Activated CD8-positive, alpha-beta T cell treated with anti-CD3 and anti-CD28 coated beads for 36 hours (primary cell): ENCODE measurements at places on chromosomes 3 and 15.
A peak's percentile ranks its signal among the peaks of the same experiment; 100 is the strongest.

- DNase-seq: no peak
These were observed 150.6 kb upstream of the RGMA start for GRCh38 chr15:93239591-93239990.

DNA sequence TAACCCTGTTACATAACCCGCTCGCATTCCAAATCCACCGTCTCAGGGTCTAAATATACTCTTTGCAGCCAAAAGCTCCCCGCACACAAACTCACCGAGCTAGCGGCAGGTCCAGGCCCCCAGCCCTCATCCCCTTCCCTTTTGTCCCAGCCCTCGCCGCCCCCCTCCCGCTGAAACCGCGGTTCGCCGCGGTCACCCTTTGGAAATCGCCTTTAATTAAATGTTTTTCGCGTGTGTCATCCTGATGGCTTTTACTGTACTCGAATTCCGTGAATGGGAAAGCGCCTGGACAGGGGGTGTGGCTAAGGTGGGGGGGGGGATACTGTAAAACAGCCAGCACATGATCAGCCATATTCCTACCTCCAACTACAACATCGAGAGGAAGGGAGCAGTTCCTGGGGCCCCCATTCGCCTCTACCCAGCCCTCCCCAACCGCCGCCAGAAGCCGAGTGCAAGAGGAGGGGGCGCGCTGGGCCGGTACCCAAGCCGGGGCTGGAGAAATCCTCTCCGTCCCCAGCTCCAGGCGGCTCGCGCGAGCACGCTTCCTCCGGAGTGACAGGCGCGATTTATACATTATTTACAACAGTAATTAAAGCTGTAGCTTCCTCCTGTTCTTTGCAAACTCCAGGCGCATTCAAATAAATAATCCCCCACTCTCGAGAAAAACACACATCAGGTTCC is 1.7 kb downstream of the RORA start:
- DNase-seq: no peak

- no peak for DNase-seq
These were observed 182.9 kb downstream of the KCNMB2 start for GRCh38 chr3:178718995-178719635.

GRCh38 chr3:105093371-105094252 is 273.1 kb upstream of the ALCAM start:
- DNase-seq: no peak

GRCh38 chr3:102089904-102090720 is 240.8 kb downstream of the NFKBIZ start:
- DNase-seq: no peak

DNA sequence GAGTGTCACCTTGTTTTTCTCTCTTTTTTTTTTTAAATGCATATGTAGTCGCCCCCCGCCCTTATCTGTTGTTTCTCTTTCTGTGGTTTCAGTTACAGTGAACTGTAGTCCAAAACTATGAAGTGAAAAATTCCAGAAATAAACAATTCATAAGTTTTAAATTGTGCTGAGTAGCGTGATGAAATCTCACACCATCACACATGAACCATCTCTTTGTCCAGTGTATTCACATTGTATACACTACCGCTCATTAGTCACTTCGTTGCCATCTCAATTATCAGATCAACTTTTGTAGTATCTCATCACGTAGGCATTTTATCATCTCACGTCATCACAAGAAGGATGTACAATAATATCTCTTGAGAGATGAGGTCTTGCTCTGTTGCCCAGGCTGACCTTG is 62.5 kb upstream of the MLF1 start:
- DNase-seq: no peak

GRCh38 chr3:55446850-55447249 is 40.3 kb downstream of the WNT5A start:
- DNase-seq: no peak

DNA sequence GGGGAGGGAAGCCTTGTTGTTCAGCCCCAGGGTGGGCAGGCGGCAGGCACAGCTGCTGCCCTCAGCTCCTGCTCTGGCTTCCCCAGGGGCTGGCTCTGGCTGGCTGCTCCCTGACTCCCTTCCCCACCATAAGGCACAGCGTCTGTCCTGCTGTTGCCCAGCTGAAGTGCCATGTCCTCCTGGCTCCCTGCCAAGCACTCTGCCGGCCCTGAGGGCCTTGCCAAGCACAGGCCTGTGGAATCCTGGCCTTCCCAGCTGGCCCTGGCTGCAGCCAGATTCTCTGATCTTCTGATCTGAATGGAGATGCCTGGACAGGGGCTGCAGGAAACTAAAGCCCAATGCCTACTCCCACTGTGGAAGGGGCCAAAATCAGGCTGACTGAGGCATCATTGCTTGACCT is 1.1 kb downstream of the IQCF6 start:
- DNase-seq: no peak

GRCh38 chr3:14509796-14510100 is 30.4 kb downstream of the GRIP2 start:
- no peak for DNase-seq

DNA sequence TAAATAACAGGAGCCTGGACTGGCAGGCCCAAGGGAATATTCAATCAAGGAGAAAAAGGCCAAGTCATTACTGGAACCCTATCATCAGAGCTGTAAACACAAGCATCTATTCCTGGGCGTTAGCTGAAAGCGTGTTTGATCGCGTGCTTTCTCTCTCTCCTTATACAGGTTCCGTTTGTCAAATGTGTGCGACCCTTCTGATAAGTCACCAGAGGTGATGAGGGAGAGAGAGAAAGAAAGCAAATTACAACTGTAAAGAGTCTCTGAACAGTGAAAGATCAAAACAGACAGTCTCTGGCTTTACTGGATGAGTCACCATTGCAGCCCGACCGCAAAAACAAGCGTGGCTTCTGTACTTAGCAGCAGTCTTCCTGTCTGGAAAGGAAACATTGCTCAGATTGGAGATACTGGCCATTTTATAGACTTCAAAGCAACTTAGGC is 39.5 kb upstream of the TPRG1 start:
- peak; percentile 93 for DNase-seq

- no peak for DNase-seq
These were observed 45.5 kb downstream of the PTH1R start for GRCh38 chr3:46922871-46923558.

DNA sequence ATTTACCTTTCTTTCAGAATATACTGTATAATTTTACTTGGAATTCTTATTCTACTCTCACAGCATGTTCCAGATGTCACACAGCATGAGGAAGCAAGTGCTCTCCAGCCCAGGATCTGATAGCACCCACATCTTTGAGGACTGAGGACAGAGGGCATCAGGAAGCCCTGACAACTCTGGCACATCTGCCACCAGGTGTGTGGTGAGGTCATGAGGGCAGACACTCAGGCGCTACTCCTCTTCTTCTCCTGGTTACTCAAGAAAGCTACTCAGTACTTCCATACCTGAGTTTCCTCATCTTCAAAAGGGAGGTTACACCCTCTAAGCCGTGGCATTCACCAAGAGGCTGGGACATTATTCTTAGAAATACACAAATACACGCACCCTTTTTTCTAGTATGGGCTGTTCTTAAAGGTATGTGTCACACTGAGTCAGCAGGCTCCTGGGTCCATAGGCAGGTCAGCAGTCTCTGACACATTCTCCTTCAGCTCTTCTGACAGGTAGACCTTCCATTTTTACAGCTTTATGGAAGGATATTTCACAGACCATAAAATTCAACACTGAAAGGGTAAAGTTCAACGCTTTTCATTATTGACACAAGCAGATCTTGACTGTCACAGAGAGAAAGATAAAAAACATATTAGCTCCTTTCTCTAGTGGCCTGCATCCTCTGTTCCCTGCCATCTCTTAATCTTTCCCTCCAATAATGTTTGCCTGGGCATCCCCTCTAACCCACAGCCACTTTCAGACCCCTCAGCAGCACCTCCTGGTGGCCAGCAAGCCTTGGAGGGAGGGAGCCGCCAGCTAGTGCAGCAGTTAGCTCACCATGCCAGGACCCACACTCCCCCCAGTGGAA is 103.2 kb upstream of the TJP1 start:
- peak; percentile 60 for DNase-seq

GRCh38 chr15:92005154-92005553 is 151.6 kb downstream of the SLCO3A1 start:
- DNase-seq: no peak

DNA sequence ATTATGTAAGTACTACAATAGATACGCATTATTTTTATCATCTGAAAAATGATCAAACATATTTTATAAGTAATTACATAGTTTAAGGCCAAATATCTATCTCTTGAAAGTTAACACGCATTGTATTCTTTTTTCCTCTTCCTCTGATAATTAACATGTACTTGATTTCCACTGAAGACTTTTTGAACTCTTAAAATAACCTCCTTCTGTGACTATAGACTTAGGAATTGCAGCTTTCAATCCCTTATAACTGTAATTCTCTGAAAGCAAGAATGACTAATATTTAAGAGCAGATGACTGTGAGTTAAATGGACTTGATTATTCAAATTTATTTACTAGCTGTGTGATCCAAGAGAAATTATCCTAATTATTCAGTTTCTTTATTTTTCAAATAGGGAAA is 730.6 kb upstream of the NECTIN3 start:
- no peak for DNase-seq

GRCh38 chr3:47022641-47023071 is 43.2 kb downstream of the NBEAL2 start:
- no peak for DNase-seq

GRCh38 chr3:192850451-192850981 is 67.1 kb downstream of the MB21D2 start:
- DNase-seq: peak; percentile 79

GRCh38 chr3:31268868-31269267 is 263.9 kb upstream of the STT3B start:
- peak; percentile 21 for DNase-seq
